Kidney glomerular epithelial cell (primary cell): ENCODE measurements at places on chromosomes 16 and 17.

DNA sequence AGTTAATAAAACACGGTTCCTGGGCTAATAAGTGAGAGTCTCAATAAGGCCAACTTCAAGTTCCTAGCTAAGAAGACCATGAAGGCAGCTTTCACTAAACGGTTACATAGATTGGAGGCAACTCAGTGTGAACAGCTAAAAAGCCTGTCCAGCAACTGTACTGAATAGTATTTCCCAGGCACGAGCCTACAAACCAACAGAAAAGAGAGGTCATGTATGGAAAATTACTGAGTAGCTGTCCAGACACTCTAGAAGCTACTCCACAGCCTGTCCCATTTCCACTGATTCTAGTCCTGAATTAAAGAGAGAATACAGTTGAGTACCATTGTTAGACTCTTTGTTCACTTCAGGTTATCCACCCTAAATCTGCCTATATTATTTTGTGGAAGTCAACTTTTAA lies 36.5 kb upstream of the C17orf78 start:
- no peak for DNase-seq

GRCh38 chr17:57751348-57751971 lies 6.4 kb upstream of the CCDC182 start:
- DNase-seq, result no peak

DNA sequence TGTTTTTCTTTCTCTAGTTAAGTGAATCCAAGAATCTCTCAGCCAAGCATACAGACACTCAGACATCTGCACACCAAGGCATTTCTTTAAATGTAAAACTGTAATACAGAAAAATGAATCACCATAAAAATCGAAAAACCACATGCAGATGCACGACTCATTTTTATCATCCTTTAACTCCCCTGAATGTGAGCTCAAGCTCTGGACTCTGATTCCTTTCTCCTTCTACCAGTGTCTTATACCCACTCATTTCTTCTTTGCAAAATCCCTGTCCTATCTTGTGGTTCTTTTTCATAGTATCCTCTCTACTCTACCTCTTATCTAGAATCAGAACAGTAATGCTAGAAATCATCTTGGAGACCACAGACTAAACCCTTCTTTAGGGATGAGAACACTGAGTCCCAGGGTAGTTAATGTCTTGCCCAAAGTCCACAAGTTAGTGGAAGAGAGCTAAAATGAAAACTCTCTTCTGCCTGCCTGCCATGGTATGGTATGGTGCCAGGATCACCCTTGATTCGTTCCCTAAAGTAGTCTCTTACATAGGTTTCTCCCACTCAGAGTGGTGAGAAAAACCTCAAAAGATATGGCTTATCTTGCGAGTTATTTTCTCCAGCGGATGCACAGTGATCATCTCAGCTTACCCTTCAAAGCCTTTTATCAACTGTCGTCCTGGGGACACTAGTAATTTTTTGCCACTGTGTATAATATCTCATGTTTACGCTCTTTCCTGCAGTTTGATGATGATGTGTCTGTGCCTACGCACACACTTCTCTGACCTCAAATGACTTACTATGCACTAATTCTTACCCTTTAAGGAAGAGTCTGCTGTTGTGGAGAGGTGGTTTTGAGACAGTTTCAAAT lies 30.2 kb downstream of the BRD7 start:
- DNase-seq, result no peak

GRCh38 chr17:69030169-69030568 lies 30.6 kb downstream of the ABCA9 start:
- no peak for DNase-seq

GRCh38 chr16:1097800-1098199 lies 1.8 kb upstream of the C1QTNF8 start:
- no peak for DNase-seq

GRCh38 chr17:63531022-63531965 lies 8.1 kb downstream of the KCNH6 start:
- no peak for DNase-seq

- no peak for DNase-seq
These were observed 54.8 kb downstream of the CDH13 start for GRCh38 chr16:82681592-82681991.
